ENCODE measurements at places on chromosomes 6 and 20.

DNA sequence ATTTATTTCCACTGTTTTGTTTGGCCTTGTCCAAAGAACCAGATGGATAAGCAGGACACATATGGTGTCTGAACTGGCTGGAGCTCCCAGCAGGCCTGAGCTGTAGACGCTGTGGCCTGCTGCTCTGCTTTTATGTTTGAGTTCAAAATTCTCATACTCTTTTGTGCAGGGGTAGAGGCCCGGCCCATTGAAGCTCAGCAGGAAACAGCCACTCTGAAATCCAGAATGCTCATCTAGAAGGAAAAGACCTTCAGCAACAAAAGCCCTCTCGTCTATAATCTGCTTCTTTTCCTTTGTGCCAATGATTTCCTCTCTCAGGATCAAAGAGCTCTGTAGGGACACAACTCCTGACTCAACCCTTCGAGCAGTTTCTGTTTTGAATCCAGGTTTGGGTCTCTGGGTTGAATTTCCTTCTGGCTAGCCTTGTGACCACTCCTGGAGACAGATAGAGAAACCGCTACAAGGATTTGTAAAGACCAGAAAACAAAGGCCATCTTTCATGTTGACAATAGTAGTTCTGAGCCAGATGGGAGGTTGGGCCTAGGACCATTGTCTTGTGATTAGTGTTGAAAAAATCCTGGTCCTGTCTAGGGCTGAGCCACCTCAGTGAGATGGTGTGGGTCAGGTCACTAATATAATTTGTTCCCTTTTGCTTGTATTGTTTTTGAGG is 446.7 kb downstream of the BCKDHB start:
- H3K36me3 ChIP-seq: no peaks in the 10 kb centered on the region
- DNase-seq: no peak
- H3K4me3 ChIP-seq: no peak overlapping the region
- H3K4me1 ChIP-seq: no peaks in the 10 kb centered on the region
- no peak overlapping the region for H3K27ac ChIP-seq

- H3K27ac ChIP-seq: no peak overlapping the region
- H3K4me3 ChIP-seq: no peak overlapping the region
- H3K4me1 ChIP-seq: no peaks in the 10 kb centered on the region
Observed at GRCh38 chr20:52470561-52470960, 279.0 kb upstream of the ZFP64 start.

DNA sequence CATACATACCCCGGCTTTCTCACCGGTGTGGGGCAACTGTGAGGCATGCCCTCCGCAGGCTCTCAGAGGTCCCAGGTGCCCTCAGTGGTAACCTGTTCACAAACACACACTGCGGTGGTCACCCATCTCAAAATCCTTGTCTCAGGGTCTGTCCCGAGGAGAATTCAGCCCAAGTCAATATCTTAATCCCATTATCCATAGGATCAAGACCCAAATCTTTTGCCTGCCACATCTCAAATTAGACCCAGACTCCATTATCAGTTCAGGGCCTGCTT is 140.8 kb downstream of the CDC5L start:
- H3K27me3 ChIP-seq: no peaks in the 10 kb centered on the region
- no peak overlapping the region for H3K27ac ChIP-seq
- H3K4me3 ChIP-seq: no peak overlapping the region
- DNase-seq: no peak

- no peaks in the 10 kb centered on the region for H3K27me3 ChIP-seq
- DNase-seq: no peak
- no peak overlapping the region for H3K27ac ChIP-seq
- H3K4me1 ChIP-seq: peaks cover 3% of the 10 kb centered on the region
Observed at GRCh38 chr20:37309936-37310590, 20.6 kb downstream of the MANBAL start.

DNA sequence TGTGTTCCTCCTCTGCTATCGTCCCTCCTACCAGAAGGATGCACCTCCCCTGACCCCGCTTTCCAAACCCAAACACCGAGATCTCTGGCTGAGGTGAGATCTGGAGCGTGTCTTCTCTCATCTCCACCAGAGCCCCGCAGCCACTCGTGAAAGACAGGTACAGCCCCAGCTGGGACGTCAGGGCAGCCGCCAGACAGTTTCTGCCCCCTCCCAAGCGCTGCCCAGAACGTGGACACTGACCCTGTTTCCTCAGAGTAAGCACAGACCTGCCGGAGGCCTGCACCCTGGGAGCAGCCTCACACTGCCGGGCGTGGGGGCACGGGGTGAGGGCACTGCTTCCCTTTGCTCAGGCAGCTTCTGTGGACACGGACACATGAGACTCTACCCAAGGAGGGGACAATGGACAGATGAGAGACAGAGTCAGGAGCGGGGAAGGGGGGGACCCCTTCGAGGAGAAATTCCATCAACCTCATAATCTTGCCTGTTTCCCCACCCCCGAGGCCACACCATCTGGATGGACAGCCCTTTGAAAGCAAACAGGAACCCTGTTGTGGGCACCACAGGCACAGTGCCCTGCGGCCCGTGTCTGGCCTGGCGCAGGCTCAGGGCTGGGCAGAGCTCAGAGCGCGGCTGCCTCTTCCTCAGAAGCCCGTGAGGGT is 210.6 kb downstream of the DLL1 start:
- no peak overlapping the region for H3K27ac ChIP-seq
- DNase-seq: no peak
- H3K4me3 ChIP-seq: no peak overlapping the region
- no peaks in the 10 kb centered on the region for H3K27me3 ChIP-seq

All from CD4-positive, CD25-positive, alpha-beta regulatory T cell (primary cell).